Dermis blood vessel endothelial cell (primary cell): ENCODE measurements at places on chromosomes 11 and 22. TPM values are rescaled to one million over a fixed set of nuclear protein-coding genes. Genes with fewer than 3 reads are reported as not detected.

Gene FERMT3
- 6.5 and 26.5 TPM in 2 replicates for total RNA-seq

GRCh38 chr11:70027451-70027850 is 50.7 kb upstream of the ANO1 start:
- DNase-seq, result no peak

- no peak for DNase-seq
Measured at GRCh38 chr11:96015906-96016565, 92.1 kb upstream of the MTMR2 start.

DNA sequence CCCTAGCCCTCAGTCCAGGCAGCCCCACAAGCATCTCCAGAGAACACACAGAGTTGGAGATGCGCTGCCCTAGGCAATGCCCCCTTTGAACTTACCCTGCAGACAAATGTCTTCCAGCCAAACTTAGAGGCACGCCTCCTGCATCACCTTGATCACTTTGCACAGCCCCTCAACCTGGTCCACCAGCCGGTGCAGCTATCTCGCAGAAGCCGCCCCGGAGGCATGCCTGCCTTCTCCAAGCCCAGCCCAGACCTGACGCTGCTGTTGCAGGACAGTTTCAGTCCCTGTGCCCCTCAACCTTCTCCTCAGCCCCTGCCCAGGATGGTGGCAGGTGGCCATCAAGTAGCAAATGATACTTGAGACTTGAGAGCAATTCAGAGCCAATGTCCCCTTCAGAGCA is 16.7 kb upstream of the POU2AF1 start:
- DNase-seq, result no peak

DNA sequence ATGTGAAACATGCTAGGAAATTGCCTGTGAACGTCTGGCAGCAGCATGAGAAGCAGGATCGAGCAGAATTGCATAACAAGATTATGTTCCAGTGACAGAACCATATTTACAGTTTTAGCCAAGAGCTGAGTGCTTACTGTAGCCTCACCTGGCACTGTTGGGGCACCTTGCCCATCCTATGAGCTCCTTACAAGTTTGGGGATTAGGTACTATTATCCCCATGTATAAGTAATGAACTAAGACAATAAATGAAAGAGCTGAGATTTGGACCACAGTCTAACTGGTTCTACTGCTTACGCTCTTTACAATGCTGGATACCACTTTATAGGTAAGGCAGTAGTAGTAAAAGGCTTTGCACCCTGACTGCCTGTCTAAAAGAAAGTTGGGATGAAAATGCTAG is 17.1 kb upstream of the PATE1 start:
- DNase-seq, result no peak

Gene ANGPTL5
- total RNA-seq, result 0.09 TPM in 1 of 2 replicates, not detected in the other

GRCh38 chr11:6474413-6474792 is 662 bp upstream of the TRIM3 start:
- no peak for DNase-seq

GRCh38 chr22:24310969-24311368 is 40.3 kb downstream of the SPECC1L start:
- no peak for DNase-seq

- DNase-seq, result no peak
Measured at GRCh38 chr11:64244966-64245365, 1.8 kb downstream of the PPP1R14B start.

DNA sequence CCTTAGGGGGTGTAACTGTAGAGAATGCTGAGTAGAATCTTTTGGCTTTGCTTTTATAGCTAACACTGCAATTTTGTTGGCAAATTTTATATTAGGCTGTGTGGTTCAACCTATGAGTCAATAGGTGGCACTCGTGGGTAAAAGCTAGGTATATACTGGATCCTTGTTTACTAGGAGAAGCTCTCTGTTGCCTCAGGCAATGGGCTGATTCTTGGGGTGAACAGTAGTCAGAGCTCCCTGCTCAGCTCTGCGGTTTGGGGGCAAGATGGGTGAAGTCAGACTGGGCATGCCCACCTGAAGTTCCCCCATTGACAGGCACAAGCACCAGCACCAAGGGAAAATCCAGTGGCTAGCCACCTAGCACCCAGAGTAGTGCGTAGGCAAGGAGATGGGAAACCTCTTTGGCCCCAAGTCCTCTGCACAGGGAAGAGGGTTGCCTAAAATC is 238.7 kb downstream of the FAM181B start:
- no peak for DNase-seq

GRCh38 chr11:99968336-99968735 is 718.8 kb upstream of the ARHGAP42 start:
- no peak for DNase-seq

Gene FJX1
- total RNA-seq, result 44.5 and 52.1 TPM in 2 replicates
